ENCODE measurements at places on chromosomes 6 and 20. TPM values are rescaled to one million over a fixed set of nuclear protein-coding genes. Genes with fewer than 3 reads are reported as not detected.

The GRIK2 gene
- polyA plus RNA-seq = 1.7 TPM

The CRYBG1 gene
- 6.6 TPM for polyA plus RNA-seq

The GCLC gene
- 34.1 TPM for polyA plus RNA-seq

The ULBP3 gene
- 1.1 TPM for polyA plus RNA-seq

The TTK gene
- polyA plus RNA-seq = 0.23 TPM

The DYNLT2 gene
- polyA plus RNA-seq = 1.6 TPM

Data from urinary bladder (tissue), 4 donors.